ENCODE measurements at places on chromosomes 1 and 21.

DNA sequence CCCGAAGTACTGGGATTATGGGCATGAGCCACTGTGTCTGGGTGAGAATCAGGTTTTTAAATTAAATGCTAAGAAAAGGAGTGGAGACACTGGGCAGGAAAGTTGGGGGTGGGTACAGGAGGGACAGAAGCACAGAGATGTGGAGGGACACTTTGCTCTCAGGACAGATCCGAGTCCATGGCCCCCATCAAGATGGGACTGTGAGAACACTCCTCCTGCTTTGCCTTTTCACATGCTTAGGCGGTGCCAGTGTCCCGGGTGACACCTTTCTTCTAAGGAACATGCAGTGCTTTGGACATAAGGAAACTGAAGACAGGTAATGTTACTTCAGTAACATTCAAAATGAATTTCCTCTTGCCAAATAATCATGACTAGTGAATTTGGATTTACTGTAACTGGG, 16.7 kb downstream of the SLC25A33 start:
- no peak for DNase-seq

- DNase-seq, result no peak
Measured at GRCh38 chr1:71224741-71225377, 144.0 kb upstream of the ZRANB2 start.

DNA sequence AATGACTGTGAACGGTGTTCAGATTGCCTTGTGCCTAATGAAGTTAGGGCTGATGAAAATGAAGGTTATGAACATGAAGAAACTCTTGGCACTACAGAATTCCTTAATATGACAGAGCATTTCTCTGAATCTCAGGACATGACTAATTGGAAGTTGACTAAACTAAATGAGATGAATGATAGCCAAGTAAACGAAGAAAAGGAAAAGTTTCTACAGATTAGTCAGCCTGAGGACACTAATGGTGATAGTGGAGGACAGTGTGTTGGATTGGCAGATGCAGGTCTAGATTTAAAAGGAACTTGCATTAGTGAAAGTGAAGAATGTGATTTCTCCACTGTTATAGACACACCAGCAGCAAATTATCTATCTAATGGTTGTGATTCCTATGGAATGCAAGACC, 96.6 kb downstream of the ZFYVE9 start:
- DNase-seq, result no peak

- no peak for DNase-seq
Measured at GRCh38 chr1:233554037-233554436, 59.9 kb upstream of the KCNK1 start.

GRCh38 chr21:35868869-35869223, 191.5 kb downstream of the SETD4 start:
- DNase-seq, result no peak
